ENCODE measurements at places on chromosomes 3 and 15.

DNA sequence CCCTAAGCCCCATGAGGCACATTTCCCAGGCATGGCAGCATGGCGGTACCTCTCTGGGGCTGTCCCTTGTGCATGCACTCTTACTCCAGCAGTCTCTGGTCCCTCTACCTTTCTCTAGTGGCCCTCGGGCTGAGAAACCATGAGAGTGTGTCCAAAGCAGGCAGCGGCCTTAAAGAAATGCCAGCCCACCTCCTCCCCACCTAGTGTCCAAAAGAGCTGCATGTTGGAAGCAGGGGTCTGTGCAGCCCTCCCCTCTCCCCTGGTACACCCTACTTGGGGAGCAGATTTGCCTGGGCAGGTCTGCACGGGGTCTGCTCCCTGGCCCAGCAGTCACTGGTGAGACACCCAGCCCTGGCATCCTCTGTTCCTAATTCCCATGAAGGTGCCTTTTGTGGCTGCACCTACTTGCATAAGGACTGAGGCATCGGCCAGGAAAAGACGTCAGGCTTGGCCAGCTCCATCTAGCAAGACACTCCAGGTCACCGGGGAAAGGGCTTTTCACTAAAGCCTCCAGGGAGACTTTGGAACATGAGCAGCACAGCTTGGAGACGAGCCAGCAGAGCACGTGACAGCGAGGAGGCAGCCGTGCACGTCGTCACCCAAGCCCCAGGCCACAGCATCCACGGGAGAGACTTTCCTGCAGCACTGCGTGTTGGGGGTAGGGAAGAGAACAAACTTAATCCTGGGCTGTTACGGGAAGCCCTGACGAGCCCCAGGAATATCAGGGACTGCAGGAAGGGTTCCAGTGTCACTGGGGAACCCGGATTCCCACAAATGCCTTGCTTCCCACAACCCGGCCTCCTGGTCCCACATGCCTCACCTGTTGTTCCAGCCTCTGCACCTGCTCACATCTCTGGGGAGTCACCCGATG, 38.8 kb downstream of the TM2D3 start:
- peak; percentile 26 for DNase-seq

DNA sequence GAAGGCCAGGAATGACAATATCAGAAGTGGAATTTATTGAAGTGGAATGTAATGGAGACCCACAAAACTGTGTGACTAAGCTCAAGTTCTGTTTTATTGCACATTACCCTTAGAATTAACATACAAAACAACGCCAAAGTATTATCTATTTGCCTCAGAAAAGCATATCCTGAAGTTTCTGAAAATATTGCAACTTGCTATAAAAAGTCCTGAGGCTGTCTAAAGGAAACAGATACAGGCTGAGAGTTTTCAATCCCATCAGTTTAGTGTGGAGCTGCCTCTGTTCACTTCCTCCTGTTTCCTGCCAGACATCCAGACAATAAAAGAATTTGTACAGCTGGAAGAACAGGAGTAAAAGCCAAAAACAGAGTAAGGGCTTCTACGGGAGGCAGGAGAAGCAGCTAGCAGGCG, 108.8 kb downstream of the FBN1 start:
- DNase-seq: no peak

DNA sequence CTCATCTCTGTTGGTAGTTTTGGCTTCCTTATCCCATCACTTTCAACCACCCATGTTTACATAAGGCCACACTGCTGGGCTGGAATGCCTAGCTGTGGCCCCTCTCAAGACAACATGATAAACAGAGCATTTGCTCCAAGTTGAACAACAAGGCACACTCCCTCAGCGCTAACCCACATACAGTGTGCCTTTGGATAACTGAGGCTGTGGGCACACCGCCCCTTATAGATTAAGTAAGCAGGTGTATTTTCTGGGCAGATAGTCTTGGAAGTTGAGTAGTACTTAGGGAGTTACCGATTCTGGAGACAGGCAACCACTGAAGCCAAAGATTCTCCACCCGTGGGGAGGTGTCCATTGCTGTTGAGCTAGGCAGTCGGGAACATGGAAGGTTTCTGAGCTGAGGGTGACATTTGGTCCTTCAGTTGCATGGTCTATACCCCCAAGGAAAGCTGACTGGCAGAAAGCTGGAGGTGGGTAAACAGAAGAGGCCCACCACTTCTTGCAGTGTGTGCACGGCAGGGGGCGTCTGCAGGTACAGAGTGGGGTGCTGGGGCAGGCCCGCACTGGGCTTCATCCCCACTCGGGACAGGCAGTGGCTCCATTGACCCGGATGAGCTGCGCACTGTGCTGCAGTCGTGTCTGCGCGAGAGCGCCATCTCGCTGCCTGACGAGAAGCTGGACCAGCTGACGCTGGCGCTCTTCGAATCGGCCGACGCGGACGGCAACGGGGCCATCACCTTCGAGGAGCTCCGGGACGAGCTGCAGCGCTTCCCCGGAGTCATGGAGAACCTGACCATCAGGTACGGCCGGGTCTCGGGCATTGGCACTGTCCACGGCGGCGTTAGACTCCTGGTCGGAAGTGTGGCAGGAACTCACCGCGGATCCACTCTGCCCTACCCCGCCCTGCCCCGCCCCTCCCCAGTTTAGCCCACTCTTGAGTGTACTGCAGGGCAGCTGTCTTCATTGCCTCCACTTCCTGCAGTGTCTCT, 16.8 kb downstream of the NOX5 start:
- no peak for DNase-seq

- no peak for DNase-seq
These were observed 290.1 kb upstream of the CHRNA7 start for GRCh38 chr15:31740203-31740602.

- DNase-seq: no peak
These were observed 328.3 kb downstream of the RYR3 start for GRCh38 chr15:33639051-33639450.

DNA sequence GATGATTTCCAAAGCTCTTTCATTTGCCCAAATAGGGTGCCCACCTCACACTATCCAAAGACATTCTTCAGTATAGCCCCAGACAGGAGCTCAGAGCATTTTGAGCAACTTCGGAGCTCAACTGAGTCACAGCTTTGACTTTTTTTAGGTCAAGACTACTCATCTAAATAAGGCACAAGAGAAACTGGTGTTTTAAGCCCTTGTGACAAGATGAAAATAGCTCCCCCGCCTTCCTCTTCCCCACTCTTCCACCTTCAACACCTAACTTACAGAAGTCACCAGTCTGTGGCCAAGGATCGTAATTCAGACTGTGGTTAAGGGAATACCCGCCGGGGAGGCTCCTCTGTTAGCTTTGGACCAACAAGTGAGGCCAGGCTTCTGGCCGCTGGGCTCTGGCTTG, 60.4 kb upstream of the CA12 start:
- no peak for DNase-seq

GRCh38 chr3:120280026-120280425, 5.0 kb downstream of the GPR156 start:
- no peak for DNase-seq

DNA sequence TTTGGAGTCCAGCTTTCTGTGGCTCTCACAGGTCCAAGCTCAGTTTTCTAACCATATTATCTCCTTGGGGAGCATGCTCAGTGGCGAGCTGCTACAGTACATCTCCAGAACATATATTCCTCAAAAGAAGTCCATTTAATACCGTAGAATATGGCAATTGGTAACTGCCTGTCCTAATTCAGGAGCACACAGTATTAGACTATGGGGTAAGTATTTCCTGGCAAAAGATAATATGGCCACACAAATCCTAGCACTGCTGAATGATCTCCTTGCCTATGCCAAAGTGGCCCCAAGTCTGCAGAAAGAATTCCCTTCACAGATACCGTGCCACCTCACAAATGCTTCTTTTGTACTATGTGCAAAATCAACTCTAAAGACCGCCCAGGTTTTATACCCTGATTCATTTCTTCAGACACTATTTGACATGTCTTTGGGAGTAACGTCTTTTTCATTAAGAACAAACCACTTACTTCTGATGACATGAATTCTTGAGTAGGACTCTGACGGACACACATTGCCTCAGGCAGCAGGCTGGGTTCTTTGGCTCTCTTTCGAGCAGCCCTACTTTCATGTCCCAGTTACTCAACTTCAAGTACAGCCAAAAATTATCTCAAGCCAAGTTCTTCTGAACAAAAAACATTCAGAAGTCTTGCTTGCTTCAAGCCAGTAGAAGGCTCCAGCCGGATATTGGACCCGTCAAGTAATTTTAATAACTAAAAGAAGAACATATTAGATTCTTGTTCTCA, 368.3 kb upstream of the DCBLD2 start:
- no peak for DNase-seq

- no peak for DNase-seq
These were observed 6.6 kb downstream of the VWA5B2 start for GRCh38 chr3:184236033-184236410.

DNA sequence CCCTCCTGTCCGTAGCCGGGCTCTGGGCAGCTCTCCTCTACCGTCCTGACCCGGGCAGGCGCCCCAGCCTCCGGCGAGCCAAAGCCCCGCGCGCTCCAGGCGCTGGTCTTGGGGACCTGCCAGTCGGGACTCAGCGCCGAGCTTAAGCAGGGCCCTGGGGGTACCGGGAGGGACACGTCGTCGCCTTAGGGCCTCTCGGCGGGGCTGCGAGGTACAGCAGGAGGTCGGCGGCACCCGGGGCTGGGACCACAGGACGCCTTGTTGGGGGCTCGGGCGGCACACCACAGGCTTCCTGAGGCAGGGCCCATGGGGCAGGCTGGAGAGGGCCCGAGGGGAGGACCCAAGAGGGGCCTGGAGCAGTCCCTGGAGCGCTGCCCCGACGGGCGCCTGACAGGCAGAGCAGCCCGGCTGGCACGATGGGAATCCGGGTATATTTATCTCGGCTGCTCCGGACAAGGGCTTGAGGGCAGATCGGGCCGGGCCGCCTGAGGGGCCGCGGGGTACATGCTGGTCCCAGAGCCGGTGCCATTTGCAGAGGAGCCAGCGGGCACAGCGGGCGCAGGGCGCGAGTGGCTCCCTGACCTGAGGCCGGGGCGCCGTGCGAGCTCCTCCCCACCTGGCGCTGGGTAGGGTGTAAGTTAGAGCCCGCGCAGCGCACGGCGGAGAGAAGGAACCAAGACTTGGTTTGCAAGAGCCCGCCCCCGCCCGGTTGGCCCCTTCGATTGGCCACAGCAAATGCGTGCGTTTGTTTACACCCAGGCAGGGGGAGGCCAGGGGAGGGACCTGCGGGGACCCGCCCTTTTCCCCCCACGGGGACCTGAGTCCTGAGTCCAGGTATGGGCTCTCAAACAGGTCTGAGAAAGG, 574 bp downstream of the SLC38A3 start:
- no peak for DNase-seq

DNA sequence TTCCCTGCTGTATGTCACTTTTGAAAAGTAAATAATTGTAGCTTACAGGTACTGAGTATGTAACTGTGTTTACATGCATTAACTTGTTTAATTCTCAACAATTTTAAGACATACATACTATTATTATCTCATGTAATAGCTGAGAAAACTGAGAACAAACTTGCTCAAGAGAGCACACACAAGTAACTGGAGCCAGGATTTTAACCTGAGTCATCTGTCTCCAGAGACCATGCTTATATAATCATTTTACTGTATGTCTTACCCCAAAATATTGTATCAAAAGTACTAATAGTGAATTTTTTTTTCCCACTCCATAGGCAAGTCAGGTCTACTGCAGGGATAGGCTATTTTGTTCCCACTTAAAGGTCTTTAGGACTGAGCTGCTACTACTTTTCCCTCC, 95.4 kb downstream of the FEZF2 start:
- no peak for DNase-seq

DNA sequence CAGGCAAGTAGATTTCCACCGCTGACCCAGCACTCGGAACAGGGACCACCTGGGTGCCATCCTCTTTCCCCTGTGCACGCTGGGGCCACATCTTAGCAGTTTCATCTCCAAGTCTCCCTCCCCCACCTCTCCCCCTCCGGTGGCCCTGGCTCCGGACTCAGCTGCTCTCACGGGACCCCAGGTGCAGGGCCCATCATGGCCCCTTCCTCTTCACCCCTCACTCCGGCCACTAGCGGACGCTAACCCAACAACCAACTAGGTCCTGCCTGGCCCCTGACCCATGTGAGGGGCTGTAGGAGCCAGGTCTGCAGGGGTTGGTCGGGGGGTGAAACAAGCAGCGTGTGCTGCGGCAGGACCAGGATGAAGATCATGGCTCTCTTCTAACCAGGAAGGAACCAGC, 31.3 kb upstream of the IQSEC1 start:
- no peak for DNase-seq

GRCh38 chr15:66721954-66722353, 19.9 kb downstream of the SMAD6 start:
- no peak for DNase-seq

GRCh38 chr3:134072881-134073582, 43.3 kb upstream of the SLCO2A1 start:
- no peak for DNase-seq

DNA sequence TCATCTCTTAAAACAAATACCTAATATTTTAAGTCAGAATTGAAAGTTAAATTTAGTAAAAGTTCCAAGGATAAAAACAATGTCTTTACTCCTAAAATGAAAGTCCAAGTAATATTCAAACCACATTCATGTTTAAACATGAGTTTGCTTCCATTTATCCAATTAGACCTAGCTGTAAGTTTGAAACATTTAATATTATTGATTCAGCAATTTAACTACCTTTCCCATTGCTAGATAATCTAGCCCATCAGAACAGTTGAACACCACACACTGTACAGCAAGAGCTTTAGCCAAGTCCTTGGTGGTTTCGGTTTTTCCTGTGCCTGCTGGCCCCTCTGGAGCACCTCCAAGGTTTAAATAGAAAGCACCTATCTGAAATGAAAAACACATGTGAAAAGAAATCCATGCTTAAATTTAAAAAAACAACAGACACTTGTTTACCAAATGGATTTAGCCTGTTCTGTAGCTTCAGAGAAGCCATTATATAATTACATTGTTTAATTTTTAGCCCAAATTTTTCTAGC, 97.8 kb downstream of the DNAH12 start:
- DNase-seq: no peak

- DNase-seq: no peak
These were observed 175.7 kb downstream of the TMEM108 start for GRCh38 chr3:133213937-133214336.

GRCh38 chr3:133756716-133757694, 10.8 kb downstream of the TF start:
- DNase-seq: no peak

- DNase-seq: no peak
These were observed 292.6 kb upstream of the NR2E3 start for GRCh38 chr15:71517751-71518150.

DNA sequence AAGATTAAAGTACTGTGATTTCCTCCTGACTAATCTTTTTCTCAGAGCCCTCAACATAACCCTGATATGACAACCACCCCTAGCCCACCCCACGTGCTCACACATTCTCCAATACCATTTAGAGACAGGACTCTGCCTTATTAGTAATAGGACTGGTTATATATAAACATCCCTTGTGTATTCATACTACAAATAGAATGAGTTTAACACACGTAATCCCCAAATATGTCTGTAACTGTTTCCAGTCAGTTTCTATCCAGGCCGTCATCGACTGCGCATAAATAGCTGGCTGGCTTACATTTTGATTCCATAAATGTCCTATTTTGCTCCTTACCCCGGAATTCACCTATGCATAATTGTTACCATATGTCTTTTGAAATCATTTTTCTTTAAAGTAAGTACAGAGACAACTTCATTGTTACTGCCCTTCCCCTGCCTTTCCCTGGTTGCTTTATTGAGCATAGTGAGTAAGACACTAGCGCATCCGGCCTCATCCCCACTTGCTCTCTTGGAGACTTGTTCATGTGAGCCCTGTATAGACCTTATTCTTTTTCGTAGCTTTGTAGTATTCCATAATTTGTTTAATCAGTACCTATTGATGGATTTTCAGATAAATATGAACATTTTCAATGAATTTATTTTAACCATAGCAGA, 3.5 kb upstream of the P2RY14 start:
- DNase-seq: no peak

GRCh38 chr3:141153679-141153966, 78.0 kb upstream of the PXYLP1 start:
- DNase-seq: no peak

- DNase-seq: no peak
These were observed 302.9 kb upstream of the TRIM42 start for GRCh38 chr3:140375002-140375401.

All from RWPE1 (cell line).